ENCODE measurements at places on chromosomes 11 and 22. TPM values are rescaled to one million over a fixed set of nuclear protein-coding genes. Genes with fewer than 3 reads are reported as not detected.

- no peak for DNase-seq
Measured at GRCh38 chr11:36061471-36061870, 117.6 kb downstream of the LDLRAD3 start.

DNA sequence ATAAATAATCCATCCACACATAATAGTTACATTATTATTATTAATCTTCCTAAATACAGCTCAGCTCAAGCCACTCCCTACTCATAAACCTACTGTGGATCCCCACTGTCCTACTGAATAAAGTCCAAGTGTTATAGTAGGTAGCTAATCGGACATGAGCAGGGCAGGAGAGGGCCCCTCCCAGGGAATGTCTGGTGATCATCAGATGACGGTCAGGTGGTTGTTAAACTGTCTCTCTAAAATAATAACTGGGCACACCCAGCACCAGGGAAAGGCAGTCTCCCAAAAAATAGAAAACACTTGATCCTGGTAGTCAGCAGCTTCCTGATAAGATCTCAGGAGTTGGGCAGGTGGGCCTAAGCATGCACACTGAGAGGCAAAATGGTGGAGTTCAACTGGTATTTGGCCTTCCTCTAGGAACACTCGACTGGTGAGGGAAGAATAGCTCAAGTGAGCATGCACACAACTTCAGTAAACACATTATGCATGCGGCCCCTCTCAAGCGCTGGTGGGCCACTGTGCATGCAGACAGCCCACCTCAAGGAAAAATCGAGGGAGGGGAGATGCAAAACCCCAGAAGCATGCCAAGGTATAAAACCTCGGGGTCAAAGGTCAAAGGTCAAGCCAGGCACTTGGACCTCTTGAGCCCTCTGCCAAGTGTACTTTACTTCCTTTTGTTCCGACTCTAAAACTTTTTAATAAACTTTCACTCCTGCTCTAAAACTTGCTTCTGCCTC is 65.0 kb downstream of the LRRC32 start:
- DNase-seq: peak; percentile 27

GRCh38 chr22:17110791-17111550 is 10.2 kb downstream of the TMEM121B start:
- DNase-seq: no peak

DNA sequence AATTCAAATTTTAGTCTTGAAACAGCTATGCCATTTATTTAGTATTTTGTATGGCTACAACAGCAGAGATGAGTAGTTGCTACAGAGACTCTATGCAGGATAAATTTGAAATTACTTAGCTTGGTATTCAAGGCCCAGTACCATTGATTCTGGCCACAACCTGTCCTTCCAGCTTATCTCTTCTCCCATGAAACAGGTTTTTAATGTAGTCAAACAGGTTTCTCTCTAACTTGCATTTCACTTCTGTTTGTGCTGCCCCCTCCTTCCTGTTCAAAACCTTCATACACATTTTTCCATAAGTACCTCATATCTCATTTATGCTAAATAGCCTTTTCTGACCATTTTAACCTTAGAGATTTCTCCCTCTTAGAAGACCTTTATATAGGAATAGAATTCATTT is 3.3 kb downstream of the USP47 start:
- DNase-seq: no peak

DNA sequence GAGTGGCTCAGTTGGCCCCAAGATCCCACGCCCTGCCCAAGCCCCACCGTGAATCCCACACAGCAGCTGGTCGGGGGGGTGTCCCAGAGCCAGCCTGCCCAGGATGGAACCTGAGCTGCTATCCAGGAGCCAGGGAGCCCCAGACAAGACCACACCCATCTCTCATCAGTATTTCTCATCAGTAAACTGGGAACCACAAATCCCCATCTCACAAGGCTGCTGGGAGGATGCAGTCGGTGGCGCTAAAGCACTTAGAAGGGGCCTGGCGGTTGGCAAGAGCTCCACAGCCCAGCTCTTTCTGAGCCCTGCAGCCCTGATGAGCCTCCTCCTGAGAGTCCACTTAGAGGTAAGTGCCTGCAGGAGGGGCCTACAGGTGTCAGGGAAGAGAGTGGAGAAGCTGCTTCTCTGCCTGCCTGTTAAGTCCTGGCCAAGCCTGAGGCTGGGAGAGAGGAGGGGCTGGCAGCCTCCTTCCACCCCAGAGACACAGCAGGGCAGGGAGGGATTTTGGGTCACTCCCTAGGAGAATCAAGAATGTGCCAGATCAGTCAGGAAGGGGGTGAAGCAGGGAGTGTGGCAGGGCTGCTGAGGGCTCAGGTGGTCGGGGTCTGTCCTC is 6.1 kb downstream of the FADS3 start:
- DNase-seq: no peak

- DNase-seq: no peak
Measured at GRCh38 chr11:45141171-45141570, 5.3 kb upstream of the PRDM11 start.

DNA sequence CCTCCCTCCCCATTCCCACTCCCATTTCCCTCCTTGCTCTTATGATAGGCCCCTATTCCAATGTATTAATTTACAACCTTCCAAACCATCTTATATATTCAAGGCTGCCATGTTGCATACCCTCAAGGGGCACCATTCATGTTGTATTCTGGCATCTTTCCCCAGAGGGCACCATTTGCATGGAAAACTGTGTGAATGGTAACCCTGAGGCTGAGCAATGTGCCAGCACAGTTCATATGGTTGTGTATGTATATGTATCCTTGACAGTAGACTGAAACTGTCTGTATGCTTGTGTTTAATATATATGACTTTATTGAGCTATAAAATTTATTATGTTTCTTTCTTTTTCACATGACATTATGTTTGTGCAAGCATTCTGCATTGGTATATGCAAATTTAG is 7.3 kb downstream of the RASSF10 start:
- DNase-seq: no peak

DNA sequence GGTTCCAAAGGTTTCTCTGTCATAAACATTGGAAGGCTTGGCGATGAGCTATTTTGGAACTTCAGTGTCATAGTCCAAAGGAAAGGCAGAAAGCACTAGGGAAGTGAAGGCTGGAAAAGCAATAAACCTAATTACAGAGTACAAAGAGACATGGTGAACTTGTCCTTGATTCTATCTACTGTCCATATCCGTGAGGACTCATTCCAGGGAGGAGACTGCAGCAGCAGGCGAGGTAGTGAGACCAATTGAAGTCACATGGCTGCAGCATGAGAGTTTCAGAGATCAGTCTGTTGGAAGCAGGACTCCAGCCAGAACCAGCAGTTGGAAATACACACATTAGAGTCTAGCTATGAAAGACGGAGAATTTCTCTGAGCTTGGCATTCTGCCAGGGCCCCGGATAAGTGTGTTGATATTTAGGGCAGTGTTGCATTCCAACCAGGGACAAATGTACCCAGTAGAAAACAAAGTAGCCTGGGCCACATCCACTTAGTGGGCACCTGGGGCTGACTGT is 54.1 kb upstream of the ARHGAP42 start:
- DNase-seq: no peak

GRCh38 chr11:130403271-130403804 is 25.1 kb downstream of the ADAMTS8 start:
- no peak for DNase-seq

DNA sequence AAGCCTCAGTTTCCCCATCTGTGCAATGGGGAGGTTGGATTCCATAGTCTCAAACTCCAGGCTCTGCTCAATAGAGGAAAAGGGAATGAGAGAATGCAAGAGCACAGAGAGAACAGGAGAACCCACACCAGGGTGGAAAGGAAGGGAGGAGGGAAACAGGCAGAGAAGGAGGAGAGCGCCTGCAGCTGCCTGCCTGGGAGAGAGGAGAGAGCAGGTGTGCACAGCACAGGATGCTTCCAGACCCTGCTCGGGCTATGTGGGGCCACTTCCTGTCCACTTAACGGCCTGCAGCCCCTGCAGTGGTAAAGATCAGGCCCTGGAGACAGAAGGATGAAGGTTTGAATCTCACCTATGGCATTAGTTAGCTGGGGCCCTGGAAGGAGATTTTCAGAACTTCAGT is 12.3 kb downstream of the LRRC32 start:
- DNase-seq: no peak

The KBTBD3 gene
- total RNA-seq: 1.3 TPM

The KCNJ11 gene
- total RNA-seq: 0.75 TPM

The MS4A4A gene
- total RNA-seq: 8.6 TPM

All from liver (tissue), 10 donors.